Naive thymus-derived CD4-positive, alpha-beta T cell (primary cell): ENCODE measurements at places on chromosomes 6 and 20.

DNA sequence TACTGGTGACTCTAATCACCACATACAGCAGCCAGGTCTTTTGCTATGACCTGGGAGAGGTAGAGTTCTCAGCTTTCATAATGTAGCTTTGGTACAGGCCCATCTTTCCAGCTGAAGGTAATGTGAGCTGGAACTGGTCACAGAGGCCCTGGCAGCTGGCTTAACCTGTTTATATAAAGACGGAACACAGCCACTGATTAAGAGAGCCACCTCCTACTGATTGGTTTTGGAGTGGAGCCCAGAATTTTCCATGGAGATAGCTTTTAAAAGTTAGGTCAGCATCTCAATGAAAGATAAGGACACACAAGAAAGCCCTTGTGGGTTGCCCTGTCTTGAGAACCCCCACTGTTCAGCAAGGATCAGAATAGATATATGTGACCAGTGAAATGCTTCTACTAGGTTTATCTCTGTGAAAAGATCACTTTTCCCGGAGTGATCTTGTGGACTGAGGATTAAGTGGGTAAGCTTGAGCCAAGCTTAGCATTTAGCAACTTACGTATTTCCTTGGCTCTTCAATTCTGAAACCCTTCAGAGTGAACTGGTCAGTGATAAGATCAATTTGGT is 213.7 kb upstream of the CITED2 start:
- DNase-seq: no peak

DNA sequence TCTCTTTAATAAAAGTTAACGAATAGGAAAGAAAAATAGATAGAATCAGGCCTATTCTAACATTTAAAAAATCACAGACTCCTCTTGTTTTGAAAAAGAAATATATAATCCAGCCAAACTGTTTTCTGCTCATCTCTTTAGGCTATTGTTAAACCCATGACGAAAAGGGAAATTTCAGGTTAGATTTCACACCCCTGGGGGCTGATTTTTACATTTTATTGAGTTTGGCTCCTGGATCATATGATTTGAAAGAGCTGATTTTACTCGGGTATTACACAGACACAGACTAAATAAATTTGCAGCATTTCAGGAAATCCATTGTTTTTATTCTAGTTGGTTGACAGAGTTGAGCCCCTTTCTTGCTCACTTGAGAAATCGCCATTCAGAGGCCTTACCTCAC is 135.8 kb upstream of the HMGCLL1 start:
- DNase-seq: no peak

DNA sequence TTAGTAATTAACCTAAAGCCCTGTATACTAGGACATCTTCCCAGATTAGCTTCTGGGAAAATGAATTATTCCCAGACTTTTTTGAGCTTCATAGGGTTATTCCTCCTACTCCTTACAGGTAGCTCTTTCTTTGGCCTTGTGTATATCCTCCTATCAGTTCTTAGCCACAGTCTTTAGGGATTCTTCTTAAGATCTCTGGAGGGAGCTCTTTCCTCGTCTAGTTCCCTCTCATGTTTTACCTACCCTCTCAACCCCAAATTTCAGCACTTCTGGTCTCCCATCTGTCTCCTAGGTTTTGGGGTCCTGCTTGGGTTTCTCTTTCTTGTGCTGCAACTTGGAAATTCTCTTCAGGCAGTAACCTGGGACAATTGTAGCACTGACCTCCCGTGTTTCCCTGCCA is 46.4 kb upstream of the SLC35B3 start:
- no peak for DNase-seq

GRCh38 chr6:11714116-11714797 is 64.3 kb downstream of the ADTRP start:
- DNase-seq: peak; percentile 80

DNA sequence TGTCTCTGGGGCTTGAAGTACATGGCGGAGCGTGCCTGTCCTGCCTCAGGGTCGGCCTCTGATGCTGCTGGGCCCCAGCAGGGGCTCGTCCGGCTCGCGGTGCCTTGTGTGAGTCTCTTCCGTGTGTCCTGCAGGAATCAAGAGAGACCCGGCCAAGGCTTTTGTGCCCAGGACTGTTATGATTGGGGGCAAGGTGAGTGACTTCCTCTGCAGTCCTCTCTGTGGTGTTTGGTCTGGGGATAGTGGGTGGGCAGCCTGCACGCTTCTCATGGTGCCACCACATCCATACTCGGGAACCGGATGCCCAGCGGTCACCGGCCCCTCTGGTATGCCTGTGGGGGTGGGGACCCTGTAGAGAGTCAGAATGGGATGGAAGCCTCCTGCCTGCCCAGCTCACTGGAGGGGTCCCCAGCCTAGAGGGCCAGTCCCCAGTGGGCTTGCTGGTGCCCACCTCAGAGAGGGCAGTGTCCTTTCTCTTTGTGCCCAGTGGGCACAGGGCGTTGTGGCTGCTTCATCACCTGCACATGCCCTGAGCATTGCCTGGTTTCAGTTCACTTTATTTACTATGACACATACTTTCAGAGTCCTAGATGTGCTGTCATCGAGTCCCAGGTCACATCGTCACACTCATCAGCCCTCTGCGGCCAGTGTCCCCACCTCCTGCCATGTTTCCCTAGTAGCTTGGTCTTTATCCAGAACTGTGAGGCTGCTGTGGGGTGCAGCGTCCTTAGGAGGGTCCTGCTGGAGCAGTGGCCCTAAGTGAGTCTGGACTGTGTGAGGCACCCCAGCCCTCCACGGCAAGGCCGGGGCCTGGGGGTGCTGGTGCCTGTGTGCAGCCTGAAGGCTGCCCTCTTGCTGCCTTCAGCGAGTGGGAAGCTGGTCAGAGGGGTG is 40.7 kb downstream of the PYGB start:
- no peak for DNase-seq

- no peak for DNase-seq
Measured at GRCh38 chr6:169620171-169621130, 81.4 kb downstream of the WDR27 start.

DNA sequence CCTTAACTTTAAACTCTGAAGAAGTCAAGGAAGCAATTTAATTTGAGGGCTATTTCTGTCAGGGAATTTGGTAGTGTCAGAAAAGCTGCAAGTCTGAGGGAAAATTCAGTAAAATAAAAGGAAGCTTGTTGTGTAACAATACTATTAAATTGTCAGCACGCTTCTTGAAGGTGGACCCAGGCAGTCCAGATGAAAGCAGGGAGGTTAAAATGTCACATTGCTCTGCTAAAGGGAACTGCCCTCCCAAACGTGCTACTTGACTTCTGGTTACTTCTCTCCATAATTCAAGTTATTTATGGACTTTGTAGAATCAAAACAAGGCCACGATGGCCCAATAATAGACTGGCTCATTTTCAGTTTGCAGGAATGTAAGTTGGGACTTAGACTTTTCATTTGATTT is 28.2 kb upstream of the ARMC2 start:
- no peak for DNase-seq

DNA sequence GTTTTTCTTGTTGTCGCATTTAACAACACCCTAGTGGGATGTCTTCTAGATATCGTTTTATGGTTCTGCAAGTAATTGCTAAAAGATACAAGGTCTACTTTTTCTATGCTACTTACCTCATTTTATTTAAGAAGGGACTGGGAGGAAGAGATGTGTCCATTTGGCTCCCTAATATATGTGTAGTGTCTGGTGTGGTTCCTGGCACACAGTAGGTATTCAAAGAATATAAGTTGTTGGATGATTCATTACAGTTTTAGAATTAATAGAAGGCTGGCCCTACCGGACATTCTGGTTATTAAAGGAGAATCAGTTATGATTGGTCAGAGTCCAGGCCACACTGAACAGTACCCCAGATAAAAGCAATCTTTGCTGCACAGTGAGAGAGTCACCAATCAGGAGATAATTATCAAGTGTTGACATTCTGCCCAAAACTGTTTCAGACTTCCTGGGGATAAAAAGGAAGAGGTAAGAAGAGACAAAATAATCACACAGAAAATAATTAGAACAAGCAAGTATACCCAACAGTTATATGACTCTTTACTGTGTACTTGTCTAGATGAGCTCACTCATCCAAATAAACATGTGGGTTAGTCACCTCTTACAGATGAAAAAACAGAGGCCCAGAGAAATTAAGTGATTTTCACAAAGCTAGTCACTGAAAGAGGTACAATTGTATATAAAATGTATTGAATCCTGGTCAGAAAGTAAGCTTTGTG is 7.0 kb downstream of the TMEM244 start:
- DNase-seq: no peak

DNA sequence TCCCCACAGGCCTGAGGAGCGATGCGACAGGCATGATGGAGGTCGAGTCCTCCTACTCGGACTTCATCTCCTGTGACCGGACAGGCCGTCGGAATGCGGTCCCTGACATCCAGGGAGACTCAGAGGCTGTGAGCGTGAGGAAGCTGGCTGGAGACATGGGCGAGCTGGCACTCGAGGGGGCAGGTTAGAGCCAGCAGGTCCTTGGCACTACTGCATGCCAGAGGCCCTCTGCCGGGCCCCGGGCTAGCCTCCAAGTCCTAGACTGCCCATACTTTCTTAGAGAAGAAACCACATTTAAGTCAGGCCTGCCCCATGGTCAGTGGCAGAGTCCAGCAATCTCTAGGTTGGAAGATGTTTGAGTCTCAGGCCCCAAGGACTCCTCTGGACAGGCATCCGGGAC is 32.1 kb downstream of the PKIG start:
- DNase-seq: no peak
